ENCODE measurements at places on chromosomes 16 and 17.

DNA sequence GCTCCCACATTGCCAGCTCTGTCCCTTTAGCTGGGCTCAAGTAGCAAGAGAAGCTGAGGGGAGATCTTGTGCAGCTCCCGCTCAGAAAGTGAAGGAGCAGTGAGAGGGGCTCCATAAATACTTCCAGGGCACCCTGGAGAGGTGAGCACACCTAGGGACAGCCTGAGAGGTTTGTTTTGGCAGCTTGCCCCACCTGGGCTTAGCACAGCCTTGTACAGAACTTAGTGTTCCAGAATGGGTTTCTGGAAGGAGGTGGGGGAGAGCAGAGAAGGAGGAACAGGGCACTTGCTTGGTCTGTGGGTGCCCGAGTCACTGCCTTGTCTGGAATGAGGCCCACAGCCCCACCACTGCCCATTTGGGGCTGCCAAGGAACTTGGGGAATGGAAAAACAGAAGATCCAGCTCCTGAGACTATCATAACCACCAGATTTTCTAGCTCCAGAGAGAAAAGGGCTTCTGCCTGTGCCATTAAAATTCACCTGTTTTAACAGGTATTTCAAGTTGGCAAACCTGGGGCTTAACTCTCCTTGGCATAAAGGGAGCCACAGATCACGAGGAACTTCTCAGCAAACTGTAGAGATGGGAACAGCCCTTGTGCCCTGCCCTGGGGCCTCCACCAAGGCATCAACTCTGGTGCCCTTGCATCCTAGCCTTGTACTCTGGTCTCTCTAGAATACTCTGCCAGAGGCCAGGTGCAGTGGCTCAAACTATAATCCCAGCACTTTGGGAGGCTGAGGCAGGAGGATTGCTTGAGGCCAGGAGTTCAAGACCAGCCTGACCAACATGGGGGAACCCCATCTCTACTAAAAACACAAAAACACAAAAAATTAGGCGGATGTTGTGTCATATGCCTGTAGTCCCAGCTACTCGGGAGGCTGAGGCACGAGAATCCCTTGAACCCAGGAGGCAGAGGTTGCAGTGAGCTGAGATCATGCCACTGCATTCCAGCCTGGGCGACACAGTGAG is 1.9 kb downstream of the PRR15L start:
- DNase-seq: no peak

- no peak for DNase-seq
These were observed 2.0 kb upstream of the KIFC3 start for GRCh38 chr16:57804111-57804837.

DNA sequence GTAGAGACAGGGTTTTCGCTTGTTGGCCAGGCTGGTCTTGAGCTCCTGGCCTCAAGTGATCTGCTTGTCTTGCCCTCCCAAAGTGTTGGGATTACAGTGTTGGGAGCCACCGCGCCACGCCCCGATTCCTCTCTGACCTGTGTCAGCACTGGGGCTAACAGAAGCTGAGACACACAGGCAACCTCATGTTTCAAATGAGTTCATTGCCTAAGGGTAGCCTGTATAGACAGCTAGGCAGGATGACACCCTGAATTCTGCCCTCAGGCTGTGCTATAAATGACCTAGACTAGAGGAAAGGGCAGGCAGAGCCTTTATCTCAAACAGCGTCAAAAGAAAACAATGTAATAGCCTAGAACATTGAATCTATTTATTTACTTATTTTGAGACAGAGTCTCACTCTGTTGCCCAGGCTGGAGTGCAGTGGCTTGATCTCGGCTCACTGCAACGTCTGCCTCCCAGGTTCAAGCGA is 2.3 kb upstream of the CDK3 start:
- no peak for DNase-seq

- no peak for DNase-seq
These were observed 46.3 kb downstream of the COG7 start for GRCh38 chr16:23406546-23407240.

DNA sequence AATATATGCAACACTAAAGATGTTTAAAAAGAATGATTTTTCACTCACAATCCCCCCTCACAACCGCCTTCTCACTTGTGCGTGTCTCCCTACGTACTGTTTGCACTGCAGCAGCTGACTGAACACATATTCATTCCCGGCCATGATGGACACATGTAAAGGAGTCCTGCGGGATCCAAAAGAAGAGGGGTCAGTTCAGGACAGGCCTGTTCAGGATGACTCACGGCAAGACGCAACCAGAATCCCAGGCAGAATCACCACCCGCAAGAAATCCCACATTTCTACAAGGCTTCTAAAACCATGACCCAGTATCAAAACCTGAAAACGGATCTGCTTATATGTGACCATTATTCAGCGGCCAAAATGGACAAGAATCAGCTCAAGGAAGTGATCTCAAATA is 52.3 kb downstream of the CYB5D2 start:
- DNase-seq: no peak

GRCh38 chr16:87528690-87529579 is 36.1 kb upstream of the ZCCHC14 start:
- no peak for DNase-seq

DNA sequence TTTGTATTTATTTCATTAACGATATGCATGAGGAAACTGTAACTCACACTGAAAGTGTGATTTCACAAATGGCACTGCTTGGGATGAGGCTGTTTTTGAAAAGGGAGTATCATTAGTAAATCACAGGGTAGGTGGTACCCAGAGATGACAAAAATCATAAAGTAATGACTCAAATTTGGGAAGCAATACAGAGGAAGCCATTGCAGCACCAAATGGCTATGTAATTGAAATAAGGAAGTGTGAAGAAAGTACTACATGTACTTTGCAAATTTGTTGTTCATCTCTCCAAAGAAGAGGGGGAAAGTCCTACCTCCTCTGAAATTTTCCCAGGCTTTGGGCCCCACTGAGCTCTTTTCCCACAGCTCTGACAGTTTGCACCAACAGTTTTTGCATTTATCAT is 12.3 kb upstream of the ABCC12 start:
- DNase-seq: no peak

GRCh38 chr16:10731790-10732189 is 11.9 kb upstream of the NUBP1 start:
- no peak for DNase-seq

DNA sequence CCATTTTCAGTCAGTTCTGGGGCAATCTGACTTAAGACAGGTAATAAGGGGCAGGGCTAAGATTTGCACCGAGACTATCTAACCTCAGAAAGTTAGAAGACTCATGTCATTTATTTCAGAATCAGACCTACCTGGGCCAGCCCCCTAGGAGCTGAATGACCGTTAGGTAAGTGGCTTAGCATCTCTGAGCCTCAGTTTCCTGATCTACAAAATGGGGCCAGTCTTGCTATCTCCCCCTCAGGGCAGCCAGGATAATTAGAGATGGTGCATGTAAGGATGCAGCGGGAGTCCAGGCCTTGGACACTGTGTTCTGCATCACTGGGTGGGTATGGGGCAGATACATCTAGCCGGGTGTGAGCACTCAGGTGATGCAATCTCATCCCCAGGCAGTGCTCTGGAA is 10.4 kb upstream of the METTL22 start:
- no peak for DNase-seq

- DNase-seq: no peak
These were observed 14.1 kb downstream of the NXN start for GRCh38 chr17:965311-965989.

- no peak for DNase-seq
These were observed 6.9 kb upstream of the GJD3 start for GRCh38 chr17:40371261-40371929.

DNA sequence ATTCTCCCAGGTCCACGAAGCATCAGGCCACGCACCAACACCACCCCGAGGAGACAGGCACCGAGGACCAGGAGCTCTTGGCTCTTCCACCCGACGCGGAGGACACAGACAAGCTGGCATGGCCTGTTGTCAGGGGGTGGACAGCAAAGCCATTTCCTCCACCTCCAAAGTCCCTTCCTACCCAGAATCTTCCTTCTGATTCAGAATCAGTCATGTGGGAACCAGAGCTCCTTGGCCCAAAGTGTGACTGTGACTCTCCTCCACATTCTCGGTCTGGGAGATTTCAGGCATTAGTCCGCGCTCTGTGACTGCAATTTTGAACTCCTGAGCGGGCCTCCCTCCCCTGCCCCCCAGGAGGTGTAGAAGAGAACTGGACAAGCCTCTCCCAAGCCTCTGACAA is 9.2 kb downstream of the DNAH17 start:
- DNase-seq: no peak

DNA sequence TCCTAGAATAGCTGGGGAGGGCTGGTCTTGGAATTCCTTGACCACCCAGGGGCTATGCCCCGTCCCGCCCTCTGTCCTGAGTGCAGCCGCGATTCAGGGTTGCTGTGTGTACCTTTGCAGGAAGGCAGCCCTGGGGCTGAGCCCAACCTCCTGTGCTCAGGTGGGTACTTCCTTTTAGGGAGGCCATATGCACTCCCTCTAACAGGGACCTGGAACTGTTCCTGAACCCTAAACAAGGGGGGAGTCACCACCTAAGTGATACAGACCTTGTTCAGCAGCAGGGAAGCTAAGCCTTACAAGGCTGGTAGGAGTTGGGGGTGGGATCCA is 24.6 kb downstream of the LLGL2 start:
- DNase-seq: no peak

GRCh38 chr17:67487506-67487905 is 110.4 kb downstream of the PITPNC1 start:
- DNase-seq: no peak

GRCh38 chr16:85601272-85601639 is 11.9 kb upstream of the GSE1 start:
- DNase-seq: no peak

- DNase-seq: no peak
These were observed 67.8 kb upstream of the MMP2 start for GRCh38 chr16:55411231-55411630.

- no peak for DNase-seq
These were observed 15.7 kb downstream of the ETV4 start for GRCh38 chr17:43530288-43531081.

- no peak for DNase-seq
These were observed 46.5 kb upstream of the MRC2 start for GRCh38 chr17:62580947-62581346.

- no peak for DNase-seq
These were observed 46.8 kb downstream of the BEAN1 start for GRCh38 chr16:66473654-66474519.

GRCh38 chr16:29312835-29313558 is 93.5 kb downstream of the NPIPB11 start:
- no peak for DNase-seq

- no peak for DNase-seq
These were observed 555 bp downstream of the HDAC5 start for GRCh38 chr17:44122816-44123355.

DNA sequence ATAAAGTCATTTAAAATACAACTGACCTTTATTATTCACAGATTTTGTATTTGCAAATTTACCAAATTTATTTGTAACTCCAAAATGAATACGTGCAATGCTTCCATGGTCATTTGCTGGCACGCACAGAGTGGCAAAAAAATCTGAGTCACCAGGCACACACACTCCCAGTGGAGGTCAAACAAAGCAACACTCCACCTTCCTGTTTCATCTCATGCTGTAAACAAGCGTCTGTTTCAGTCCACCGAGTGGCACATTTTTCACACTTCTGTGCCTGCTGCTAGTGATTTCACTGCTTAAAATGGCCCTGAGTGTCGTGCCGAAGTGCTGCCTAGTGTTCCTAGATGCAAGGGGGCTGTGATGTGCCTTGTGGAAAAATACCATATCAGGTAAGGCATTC is 17.8 kb upstream of the ITGAE start:
- DNase-seq: no peak

All from cortex of kidney (tissue), 1 donor.